ENCODE measurements at places on chromosomes 1 and 21.

DNA sequence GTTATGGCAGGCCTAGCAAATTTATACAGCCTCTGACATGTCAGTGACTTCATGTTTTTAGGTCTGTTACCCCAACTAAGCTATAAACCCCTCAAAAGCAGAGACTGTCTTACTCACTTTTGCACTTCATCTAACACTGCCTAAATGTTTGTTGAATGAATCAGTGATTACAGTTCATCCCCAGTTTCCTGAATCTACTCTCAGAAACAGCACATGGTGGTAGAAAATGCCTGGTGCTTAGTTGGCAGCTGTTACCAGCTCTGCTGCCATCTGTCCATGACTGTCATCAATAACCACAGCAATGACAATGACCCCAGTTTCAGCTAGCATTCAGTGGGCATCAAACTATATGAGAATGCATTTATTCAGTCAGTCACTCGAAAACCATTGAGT, 110.5 kb upstream of the SERBP1 start:
- no peak for DNase-seq

- no peak for DNase-seq
Measured at GRCh38 chr21:46412521-46413364, 45.9 kb upstream of the DIP2A start.

DNA sequence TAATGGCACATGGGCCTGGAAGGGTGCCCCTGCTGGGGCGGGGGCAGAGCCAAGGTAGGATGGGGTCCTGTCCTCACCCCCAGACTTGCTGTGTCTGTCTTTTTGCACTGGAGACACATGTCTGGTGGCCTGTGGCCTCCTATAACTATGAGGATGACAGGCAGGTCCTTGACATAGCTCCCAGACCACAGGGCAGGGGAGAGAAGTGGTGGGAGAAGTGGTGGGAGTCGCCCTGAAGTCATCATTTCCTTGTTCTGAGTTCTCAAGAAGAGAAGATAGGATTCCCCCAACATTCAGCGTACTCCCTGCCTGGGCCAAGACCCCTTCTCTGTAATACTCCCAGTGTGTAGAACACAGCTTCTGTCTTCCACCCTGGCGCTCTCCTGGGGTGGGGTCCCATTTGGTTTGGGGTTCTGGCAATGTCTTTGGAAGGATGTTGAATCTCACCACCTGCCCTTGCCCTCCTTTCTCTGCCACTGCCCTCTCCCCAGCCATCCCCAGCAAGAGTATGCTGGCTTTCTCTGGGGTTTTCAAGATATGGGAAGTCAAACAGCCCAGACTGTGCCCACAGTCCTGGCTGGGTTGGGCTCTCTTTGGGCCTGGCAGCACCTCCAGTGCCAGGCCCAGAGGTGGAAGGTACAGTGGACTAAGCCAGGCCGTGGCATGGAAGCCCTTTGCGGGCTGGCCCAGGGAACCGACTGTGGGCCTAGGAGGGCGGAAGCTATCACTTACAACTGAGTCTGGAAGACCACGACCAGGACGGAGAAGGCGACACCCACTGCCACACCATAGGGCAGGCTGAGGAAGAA, 19.4 kb downstream of the SLC26A9 start:
- no peak for DNase-seq

DNA sequence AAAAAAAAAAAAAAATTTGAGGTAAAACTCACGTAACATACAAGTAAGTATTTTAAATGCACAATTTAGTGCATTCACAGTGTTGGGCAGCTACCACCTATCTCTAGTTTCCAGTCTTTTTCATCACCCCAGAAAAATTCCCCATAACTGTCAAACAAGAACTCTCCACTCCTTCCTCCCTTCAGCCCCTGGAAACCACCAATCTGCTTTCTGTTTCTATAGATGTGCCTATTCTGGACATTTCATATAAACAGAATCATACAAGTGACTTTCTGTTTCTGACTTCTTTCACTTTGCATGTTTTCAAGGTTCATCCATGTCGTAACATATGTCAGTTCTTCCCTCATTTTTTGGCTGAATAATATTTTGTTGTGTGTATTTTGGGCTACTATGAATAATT, 24.9 kb upstream of the ETS2 start:
- DNase-seq = no peak
